ENCODE measurements at places on chromosomes 11 and 22.

- DNase-seq: no peak
Measured at GRCh38 chr22:49582181-49582580, 245.5 kb downstream of the BRD1 start.

DNA sequence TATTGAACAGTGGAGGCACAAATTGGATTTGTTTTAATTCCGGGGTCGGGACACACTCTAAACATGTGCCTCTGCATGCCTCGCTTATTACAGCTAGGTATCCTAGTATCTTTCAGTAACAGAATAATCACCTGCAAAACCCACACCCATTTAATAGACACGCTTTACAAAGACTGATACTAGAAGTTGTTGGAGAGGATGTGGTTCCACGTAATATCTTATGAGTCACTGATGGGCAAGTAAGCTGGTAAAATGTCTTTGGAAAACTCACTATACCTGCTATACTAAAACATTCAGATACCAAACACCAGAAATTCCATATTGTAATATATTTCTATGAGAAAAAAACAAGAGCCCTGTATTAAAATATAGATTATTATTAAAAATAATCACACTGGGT lies 84.0 kb downstream of the GGTLC2 start:
- no peak for DNase-seq

DNA sequence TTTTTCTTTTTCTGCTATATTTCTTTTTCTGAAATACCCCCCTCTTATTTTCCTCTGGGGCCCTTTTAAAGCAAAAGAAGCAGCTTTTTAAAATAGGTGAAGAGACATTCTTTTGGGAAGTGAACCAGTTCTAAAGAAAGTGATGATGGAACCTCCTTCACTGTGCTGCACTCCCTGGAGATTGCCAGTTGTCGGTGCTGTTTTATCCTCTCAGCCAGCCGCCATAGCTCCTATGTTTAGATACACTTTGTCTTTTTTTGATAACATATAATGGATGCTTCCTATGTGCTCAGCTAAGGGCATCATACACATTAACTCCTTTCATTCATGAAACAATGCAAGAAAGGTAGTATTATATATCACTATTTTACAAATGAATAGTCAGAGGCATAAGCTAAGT lies 14.0 kb downstream of the CFAP300 start:
- no peak for DNase-seq

DNA sequence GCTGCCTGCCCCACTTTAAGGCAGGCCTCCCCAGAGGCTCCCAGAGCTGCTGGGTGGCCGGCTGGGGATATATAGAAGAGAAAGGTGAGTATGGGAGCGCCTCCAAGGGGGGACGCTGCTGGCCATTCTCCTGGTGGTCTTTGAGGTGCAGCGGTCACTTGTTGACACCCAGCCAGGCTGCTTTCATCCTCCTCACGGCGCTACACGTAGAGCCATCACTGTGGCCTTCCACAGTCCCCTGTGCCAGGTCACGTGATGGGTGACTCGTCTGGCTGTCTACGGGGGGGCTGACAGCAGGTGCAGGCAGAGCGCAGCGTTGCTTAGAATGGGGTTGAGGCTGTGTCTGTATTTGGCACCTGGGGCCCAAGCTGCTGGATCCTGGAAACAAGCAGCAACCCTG lies 1.9 kb downstream of the ACR start:
- DNase-seq: peak; percentile 15

GRCh38 chr11:116686866-116687265 lies 85.9 kb downstream of the BUD13 start:
- DNase-seq: no peak

GRCh38 chr11:65501472-65502273 lies 2.8 kb downstream of the MALAT1 start:
- no peak for DNase-seq

- DNase-seq: no peak
Measured at GRCh38 chr11:82539669-82540068, 194.0 kb downstream of the FAM181B start.
